ENCODE measurements at places on chromosomes 6 and 20. TPM values are rescaled to one million over a fixed set of nuclear protein-coding genes. Genes with fewer than 3 reads are reported as not detected.

DNA sequence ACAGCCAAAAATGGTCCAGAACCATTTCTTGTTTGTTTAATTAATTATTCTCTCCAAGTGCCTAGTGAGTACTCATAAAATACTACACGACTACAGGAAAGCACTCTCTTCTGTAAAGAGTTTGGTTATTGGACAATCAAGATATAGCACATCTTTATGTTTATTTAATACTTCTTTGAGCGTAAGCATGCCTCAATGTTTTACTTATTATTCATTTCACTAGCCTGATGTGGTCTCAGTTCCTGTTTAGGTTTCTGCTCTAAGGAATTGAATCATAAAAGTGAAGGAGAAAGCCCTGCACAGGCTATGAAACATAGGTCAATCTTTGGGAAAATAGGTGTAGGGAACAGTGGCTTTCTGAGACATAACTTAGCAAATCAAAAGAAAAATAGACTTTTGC, 45.9 kb upstream of the AIG1 start:
- no peak for DNase-seq

ATF6B gene
- 39.5 TPM for total RNA-seq

DNA sequence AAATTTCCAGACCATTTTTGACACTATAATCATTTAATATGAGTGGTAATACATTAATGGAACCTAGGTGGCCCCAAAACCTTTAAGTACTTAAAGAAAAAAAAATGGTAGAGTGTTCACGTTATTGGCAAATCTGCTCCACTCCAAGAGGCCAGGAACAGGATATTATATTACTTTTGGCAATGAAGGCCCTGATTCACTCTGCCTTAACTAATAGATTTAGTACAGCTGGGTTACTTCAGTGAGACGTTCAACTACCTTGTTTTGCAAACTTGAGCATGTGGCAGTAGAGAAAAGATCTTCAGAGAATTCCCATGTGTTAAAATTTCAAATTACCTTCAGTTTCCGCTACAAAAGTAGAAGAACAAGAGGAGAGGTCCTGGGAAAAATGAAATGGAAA, 12.8 kb downstream of the ADNP start:
- DNase-seq: no peak

- peak; percentile 18 for DNase-seq
These were observed 213.2 kb upstream of the MANEA start for GRCh38 chr6:95364016-95364604.

ARMC2 gene
- total RNA-seq: 3.0 TPM

RUNX2 gene
- total RNA-seq: 4.2 TPM

NKAIN4 gene
- 0.20 TPM for total RNA-seq

DNA sequence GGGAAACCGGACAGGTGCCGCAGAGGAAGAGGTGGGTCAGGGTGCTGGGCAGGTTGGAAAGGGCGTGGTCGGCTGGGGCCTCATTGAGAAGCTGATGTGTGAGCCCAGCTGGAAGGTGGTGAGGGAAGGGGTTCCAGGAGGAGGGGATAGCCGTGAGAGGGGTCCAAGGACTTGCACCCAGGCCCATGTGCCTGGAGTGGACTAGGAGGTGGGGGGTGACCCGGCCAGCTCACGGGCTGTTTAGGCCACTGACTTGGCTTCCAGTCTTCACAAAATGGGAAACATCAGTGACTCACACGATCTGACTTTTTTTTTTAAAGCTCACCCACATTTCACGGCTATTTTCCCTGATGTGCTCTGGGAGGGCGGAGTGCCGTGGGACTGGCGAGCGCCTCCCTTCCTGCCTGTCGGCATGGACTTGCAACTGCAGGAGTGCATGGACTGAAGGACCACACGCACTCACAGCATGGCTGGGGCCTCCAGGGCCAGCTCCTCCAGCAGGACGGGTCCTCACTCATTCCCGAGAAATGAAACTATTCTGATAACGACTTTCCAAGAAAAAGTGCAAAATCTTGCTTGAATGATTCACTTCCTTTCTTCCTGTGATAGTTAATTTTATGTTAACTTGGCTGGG, 13.5 kb upstream of the PDE10A start:
- no peak for DNase-seq

DNA sequence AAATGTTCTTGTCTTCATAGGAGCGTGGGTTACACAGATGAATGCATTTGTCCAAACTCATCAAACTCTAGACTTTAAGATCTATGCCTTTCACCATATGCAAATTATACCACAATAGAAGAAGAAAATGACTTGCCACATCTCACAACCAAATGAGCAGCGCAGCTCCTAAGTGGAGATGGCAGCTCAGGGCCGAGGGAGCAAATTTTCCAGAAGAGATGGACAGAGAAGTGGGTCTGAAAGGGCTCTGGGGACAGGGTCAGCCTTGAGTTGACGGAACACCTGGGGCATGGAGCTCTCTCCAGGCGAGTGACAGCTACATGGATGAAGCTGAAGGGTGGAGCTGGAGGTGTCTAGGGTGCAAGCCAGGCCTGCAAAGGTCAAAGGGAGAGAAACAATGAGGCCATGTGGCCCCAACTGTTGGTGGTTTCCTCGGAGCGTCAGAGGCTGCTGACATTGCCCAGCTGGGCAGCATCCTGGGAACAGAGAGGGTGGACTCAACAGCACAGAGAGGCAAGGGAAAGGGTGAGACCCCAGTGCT, 228.3 kb downstream of the NRN1 start:
- DNase-seq: no peak

DNA sequence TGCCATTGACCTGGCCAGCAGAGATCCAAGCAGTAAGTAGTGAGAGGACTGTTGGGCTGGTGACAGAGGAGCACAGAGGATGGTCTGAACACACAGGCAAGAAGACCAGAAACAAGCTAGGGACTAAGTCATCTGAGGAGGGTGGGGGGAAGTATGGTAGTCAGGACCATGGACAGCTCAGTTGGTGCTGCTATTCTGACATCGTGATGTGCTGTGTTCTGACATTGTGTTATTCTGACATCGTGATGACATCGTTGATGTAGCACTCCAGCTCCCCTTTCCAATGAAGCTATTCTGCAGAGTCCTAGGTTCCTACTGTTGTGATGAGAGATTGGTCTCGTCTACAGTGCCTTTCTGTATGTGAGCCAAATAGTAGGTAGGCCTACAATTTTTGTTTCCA, 28.7 kb downstream of the CFAP206 start:
- DNase-seq: peak; percentile 25

DNA sequence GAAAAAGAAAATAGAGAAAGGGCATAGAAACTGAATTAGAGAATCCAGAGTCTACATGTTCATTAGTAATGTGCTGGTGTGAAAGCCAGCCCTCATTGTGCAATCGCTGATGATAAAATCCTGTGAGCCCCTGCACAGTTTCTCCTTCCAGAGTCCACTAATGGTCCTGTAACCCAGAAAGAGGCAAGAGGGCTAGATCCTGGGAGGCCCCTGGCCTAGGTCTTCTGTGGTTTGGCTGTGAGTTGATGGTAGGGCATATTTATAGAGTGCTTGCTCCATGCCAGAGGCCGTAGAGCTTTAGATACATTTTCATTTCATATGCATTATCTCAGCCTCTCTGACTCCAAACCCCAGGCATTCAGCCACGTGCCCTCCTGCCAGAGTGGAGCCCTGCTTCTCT, 94.9 kb upstream of the MTHFD1L start:
- no peak for DNase-seq

- no peak for DNase-seq
These were observed 53.0 kb upstream of the SUPT3H start for GRCh38 chr6:45430590-45431202.

DNA sequence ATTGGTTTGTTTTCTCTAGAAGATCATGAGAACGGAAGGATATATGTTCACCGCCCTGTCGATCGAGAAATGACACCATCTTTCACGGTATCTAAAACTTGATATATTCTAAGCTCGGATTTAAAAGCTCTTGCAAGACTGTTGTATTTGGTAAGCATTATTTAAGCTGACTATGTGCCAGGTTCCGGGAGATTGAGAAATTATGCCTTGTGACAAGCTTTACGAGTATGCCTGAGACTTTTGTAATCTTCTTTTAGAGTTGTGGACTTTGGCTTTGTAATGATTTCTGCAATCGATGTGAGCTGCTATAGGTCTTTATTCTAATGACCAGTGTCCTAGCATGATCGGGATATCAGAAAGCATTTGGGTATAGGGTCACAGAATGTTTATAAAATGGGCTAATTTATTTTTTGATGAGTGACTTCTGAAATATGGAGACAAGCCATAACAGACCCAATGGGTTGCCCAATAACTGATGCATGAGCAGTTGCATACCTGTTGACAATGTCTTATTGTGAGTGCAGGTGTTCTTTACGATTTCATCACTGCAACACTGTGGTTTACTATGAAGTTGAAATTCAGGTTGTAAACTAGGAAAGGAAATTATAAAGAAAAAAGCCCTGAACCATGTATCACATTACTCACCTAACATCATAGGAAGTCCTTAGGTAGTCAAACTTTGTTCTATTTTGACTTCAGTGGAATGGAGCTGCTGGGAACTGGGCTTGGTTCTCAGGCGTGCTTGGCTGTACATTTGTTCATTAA, 14.0 kb downstream of the CDH26 start:
- peak; percentile 99 for DNase-seq

BEND6 gene
- total RNA-seq: 1.8 TPM

NMBR gene
- not detected for total RNA-seq

Data from foreskin keratinocyte (primary cell).